Tongue (tissue), 3 donors: ENCODE measurements at places on chromosomes 2 and 18.

DNA sequence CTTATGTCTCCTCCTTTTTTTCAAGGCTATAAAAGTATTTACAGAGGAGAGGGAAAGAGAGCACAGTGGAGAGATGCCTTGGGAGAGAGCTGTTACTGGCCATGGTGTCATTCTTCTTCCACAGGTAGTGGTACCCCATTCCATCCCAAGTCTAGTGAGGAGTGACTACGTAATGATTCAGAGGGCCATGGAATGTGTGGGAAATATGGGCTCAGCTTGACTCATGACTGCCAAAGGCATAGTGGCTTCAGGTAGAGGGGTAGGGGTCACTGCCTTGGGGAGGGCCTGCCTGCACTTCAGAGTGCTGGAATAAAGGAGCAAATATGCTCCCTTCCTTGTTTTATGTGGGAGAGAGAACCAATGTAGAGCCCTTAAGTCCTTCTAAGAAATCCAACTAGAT, 620.6 kb downstream of the IRS1 start:
- no peak for DNase-seq

- peak; percentile 76 for DNase-seq
Measured at GRCh38 chr2:240836781-240837467, 16.9 kb upstream of the KIF1A start.

GRCh38 chr2:174678395-174678794, 80.8 kb upstream of the WIPF1 start:
- no peak for DNase-seq

GRCh38 chr2:128364441-128364911, 45.8 kb upstream of the HS6ST1 start:
- no peak for DNase-seq

GRCh38 chr2:231288590-231288989, 90.2 kb downstream of the ARMC9 start:
- no peak for DNase-seq

- peak; percentile 57 for DNase-seq
Measured at GRCh38 chr2:74597410-74597809, 42.9 kb downstream of the DOK1 start.

GRCh38 chr18:8957731-8958130, 144.8 kb upstream of the NDUFV2 start:
- no peak for DNase-seq

DNA sequence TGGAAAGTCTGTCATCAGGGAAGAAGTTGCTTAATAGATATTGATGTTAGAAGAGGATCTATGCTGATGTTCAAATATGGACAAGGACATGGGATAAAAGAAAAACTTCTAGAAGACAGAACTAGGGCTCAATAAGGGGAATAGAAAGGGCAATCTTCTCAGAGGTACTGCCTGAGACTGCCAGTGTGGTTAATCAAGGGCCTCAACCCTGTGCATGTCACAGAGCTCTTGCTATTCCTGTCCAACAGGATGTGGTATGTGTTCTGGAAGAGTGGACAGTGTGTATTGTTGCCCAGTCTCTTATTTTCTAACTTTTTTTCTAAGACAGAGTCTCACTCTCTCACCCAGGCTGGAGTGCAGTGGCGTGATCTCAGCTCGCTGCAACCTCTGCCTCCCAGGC, 27.8 kb upstream of the RNF125 start:
- no peak for DNase-seq

GRCh38 chr2:138275881-138276280, 225.7 kb upstream of the SPOPL start:
- no peak for DNase-seq

DNA sequence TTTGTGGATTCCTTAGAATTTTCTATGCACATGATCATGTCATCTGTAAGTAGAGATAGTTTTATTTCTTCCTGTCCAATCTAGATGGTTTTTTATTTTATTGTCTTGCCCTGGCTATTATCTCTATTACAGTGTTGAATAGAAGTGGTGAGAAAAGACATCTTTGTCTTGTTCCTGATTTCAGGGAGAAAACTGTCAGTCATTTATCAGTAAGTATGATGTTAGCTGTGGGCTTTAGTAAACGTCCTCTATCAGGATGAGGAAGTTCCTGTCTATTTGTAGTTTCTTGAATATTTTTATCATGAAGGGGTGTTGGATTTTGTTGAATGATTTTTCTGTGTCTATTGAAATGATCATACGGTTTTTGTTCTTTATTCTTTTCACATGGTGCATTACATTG, 5.3 kb downstream of the PLEKHH2 start:
- no peak for DNase-seq

GRCh38 chr2:147603876-147604275, 241.0 kb upstream of the ACVR2A start:
- no peak for DNase-seq

DNA sequence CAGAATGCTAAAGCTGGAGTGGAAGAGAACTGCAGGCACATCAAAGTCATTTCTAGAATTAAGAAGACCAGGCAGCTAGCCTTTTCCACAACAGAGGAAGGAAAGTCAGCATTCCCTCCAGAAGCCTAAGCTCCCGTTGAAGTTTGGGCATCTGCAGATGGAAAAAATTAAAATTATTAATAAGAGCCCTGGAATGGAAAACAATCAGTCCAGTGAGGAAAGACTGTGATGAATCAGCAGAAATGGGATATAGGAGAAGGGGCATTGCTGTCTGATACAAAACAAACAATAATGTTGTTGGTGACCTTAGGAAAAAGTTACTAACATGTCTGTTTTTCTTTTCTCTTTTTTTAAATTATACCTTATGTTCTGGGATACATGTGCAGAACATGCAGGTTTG, 450.7 kb upstream of the SLC14A2 start:
- no peak for DNase-seq

- DNase-seq, result no peak
Measured at GRCh38 chr2:10477443-10478297, 29.5 kb upstream of the ODC1 start.

- DNase-seq, result no peak
Measured at GRCh38 chr2:41723526-41723925, 324.3 kb upstream of the PKDCC start.

DNA sequence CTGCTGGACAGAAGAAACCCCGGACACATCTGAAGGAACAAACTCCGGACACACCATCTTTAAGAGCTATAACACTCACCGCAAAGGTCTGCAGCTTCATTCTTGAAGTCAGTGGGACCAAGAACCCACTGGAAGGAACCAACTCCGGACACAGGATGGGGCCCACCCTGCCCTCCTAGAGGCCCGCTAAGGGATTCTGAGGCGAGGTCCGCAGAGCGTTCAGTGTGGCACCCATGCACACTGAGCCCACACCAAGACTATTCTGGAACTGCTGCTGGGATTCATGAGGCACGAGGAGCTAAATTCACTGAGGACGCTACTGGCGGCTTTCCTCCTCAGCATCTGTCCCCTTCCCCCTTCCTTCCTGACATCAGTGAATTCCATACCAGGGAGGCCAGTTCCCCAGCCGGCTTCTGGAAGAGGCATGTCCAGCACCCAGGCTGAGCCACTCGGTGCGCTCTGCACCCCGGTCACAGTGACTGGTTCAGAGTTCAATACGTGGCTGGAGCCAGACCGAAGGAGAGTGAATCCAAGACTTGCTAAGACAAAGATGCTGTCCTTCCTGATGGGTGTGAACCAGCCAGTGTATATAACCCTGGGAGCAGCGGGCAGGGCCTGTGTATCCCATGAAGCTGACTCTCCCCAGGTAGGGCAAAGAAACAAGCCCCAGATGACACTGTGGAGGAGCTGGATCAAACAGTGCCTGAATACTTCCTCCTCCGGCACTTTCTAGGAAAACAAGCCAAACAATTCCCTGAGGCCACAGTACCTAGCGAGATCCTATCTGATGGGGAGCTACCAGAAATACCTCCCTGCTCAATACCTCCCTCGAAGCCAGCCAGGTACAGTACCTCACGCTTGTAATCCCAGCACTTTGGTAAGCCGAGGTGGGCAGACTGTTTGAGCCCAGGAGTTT, 11.1 kb downstream of the HDAC4 start:
- no peak for DNase-seq

GRCh38 chr18:49479381-49480137, 7.5 kb downstream of the C18orf32 start:
- DNase-seq, result no peak

GRCh38 chr2:232362174-232362900, 16.2 kb upstream of the ALPP start:
- no peak for DNase-seq

DNA sequence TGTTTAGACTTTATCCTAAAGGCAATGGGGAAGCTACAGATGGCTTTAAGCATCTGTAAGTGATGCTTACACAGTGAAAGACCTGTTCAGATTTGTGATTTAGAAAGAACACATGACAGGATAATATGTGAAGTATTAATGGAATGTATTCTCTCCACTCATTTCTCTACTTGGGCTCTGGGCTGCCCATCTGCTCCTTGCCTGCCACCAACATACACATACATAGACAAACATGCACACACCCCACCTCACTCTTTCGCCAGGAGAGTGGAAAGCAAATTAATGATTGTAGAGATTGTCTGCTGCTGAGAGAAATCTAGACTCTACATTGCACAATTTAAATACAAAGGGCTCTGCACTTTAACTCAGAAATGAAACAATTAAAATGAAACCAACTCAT, 61.0 kb upstream of the NFE2L2 start:
- no peak for DNase-seq

- DNase-seq, result no peak
Measured at GRCh38 chr2:39821871-39822270, 42.8 kb upstream of the THUMPD2 start.

GRCh38 chr18:46581648-46582047, 75.4 kb downstream of the LOXHD1 start:
- DNase-seq, result no peak
